ENCODE measurements at places on chromosomes 3 and 15.

GRCh38 chr3:190504354-190505125, 9.3 kb upstream of the IL1RAP start:
- DNase-seq: peak; percentile 37

GRCh38 chr15:78417754-78418630, 20.0 kb upstream of the IREB2 start:
- DNase-seq: peak; percentile 28

GRCh38 chr3:111531446-111531845, 10.6 kb upstream of the CD96 start:
- DNase-seq: no peak

DNA sequence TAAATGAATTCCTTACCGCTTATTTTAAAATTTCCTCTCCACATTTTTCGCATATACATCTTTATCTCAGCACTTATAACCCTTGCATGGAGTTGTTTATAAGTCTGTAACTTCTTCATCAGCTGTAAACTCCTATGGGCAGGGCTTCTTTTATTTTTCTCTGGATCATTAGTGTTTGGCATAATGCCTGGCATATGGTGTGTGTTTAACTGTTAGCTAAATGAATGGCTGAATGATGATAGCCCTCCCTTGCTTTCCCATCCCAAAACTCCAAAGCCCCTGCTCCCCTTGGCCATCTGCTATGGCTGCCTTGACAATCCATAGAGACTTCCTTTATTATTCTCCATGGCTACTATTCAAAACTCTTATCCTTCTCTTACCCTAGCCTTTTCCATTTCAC, 48.1 kb upstream of the SEMA6D start:
- no peak for DNase-seq

- DNase-seq: no peak
Observed at GRCh38 chr15:36877796-36878683, 222.3 kb downstream of the MEIS2 start.

DNA sequence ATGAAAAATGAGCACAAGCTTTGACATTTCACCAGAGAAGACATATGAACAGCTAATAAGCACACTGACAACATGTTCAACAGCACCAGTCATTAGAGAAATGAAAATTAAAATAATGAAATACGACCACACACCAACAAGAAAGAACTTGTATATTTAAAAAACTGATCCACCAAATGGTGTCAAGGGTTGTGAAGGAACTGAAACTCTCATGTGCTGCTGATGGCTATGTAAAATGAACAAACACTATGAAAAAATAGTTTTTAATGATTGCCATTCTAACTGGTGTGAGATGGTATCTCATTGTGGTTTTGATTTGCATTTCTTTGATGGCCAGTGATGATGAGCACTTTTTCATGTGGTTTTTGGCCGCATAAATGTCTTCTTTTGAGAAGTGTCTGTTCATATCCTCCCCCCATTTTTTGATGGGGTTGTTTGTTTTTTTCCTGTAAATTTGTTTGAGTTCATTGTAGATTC, 193.8 kb downstream of the SCAPER start:
- no peak for DNase-seq

DNA sequence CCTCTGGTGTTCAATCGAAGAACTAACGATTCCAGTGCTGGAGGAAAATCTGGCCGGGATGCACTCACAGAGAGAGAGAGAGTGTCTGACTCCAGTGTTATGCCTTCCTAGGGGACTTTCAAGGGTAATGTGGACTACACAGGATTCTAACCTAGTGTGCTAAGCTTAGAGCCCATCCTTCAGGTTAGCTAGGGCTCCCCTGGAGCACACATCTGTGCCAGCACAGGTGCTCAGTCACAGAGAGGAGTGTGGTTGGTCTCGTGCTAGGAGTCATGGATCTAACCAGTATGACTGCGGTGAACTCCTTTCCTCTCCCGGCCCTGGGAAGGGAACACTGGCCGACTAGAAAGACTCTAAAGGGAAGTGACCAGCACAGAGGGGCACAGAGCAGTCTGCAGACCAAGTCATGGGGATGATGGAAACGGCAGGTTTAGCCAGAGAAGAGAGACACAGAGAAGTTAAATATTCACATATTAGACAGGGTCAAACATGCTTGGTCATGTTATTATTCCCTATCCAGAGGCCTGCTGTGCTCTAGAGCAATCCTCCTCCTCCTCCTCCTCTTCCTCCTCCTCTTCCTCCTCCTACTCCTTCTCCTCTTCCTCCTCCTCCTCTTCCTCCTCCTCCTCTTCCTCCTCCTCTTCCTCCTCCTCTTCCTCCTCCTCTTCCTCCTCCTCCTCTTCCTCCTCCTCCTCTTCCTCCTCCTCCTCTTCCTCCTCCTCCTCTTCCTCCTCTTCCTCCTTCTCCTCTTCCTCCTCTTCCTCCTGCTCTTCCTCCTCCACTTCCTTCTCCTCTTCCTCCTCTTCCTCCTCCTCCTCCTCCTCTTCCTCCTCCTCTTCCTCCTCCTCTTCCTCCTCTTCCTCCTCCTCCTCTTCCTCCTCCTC, 280.3 kb downstream of the XXYLT1 start:
- no peak for DNase-seq

- no peak for DNase-seq
Observed at GRCh38 chr3:155519078-155519477, 225.6 kb upstream of the STRIT1 start.

GRCh38 chr3:141391991-141392316, 23.6 kb downstream of the ZBTB38 start:
- no peak for DNase-seq

DNA sequence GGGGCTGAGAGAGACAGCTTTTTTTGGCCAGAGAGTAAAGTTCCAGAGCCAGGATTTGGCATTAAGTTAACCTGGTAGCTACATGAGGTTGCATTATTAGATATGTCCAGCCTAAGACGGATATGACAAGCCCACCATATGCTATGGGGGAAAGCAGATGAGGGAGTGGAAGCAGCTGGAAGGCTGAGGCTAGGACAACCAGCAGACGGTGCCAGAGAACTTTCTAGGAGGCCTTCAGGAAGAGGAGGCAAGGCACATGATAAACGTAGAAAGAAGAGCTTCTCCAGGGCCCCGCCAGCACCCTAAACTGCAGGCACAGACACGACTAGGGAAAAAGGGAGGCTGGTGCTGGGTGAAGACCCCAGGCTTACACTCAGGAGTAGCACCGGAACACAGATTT, 87.0 kb downstream of the CTNNB1 start:
- no peak for DNase-seq

DNA sequence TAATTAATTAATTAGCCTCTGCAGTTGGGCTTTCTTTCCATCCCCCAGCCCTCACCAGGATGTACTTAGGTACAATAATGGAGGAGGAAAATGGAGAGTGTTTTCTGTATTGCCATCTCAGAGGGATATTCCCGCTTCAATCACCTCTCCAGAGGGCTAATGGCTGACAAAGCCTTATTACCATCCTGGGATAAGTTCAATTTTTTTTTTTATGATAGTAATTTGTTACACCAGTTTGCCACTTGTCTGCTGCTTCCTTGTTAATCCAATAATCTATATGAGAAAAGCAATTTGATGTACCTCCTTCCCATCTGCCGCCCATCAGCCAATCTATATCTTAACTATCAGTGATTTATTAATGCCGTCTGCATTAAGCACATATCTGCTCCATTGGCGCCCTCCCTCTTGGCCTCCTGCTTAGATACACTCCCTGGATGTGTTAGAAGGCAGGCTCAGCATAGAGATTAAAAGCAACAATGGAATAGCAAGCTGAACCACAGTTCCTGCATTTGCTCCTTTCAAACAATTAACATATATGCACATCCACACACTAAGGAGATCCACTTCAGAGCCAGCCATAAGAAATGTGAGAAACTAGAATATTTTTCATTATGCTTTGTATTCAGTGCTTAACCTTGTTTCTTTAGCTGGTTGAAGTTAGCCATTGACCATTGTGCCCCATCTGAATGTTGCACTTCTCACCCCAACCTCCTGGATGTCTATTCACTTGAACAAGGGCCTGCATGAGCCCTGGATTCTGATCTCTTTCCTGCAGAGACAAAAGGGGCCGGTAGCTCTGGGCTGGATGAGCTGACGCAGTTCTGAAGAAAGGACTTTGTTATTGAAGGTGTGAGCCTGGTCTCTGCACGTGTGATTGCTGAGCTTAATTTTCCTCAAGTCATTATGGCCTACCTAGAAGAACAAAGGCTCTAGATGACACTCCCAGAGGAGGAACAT, 237.3 kb upstream of the GAP43 start:
- no peak for DNase-seq

DNA sequence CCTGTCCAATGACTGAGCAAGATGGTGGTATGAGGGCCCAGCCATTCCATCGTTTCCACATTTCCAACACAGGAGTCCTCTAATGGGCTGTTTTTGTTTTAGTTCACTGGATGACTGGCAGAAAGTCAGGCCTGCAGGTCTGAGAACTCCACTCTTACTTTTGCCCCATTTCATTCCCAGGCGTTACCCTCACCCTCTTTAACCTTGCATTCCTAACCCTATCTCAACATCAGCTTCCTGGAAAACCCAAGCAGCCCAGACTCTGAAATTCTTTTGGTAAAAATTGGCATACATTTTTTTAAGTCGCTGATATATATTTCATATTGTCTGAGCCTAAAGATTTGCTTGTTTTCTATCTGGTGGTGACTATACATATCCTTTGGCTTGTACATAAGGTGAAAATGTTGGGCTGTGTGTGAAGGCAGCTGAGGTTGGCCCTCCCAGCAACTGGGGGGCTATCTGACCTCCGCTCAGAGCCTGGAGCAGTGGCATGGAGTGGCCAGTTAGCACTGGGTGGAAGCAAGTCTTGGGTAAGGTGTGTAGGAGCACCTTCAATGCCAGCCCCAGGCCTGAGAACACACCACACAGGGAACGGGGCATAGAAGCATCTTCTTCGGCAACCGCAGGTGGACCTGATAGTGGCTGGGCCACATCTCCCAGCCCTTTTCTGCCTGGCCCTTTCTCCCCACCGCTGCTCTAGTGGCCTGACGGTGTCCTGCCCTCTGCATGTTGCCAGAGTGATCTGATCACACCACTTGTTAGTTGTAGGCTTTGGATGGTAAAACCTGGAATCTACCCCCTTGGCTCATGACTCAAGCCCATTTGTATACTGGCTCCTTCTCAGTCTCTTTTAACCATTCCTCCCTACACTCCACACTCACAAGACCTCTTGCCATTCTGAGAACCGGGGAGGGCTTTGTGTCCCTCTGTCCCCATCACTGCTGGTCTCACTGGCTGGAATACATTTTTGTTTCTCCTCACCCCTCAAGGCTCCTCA, 50.0 kb downstream of the AMOTL2 start:
- DNase-seq: no peak

DNA sequence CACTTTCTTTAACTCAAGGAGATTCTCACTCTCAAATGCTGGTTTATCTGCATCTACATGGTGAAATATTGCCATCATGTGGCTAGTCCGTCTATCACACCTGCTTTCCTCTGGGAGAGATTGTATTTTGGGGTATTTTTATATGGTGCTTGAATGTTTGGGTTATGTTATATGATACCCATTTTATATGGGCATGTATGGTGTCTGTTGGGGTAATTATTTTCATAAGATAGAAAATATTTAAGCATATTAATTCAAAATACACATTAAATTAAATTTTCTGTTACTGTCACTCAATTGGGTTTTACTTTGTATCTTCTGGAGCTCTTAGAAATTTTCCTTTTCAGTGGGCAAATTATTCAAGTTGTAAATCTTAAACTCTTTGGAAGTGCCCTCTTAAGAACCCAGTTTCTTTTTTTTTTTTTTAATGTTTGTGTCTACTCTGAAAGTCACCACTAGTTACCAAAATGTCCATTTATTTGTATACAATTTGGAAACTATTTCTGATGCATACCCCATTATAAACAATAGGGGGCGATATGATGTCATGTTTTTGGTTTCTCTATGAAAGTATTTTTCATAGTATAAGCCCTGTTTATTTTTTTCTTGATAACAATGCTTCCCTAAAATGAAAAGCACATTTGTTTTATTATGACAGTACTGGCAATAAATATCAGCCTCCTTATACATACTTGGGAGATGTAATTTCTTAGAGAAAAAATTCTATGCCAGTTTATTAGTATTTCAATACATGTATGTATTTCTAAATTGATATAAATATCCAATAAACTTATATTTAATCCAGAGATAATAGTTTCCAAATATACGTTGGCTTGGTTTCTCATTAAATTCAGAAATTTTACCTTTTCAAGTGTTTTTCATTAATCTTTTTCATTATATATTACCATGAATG, 36.1 kb upstream of the PLSCR5 start:
- DNase-seq: no peak

GRCh38 chr15:35293353-35294130, 208.4 kb upstream of the NANOGP8 start:
- no peak for DNase-seq

GRCh38 chr15:33788906-33789540, 179.3 kb upstream of the CHRM5 start:
- no peak for DNase-seq

- DNase-seq: peak; percentile 33
Observed at GRCh38 chr3:182793663-182794454, 555 bp downstream of the ATP11B start.

- no peak for DNase-seq
Observed at GRCh38 chr15:41279535-41280283, 48.6 kb downstream of the CHP1 start.

DNA sequence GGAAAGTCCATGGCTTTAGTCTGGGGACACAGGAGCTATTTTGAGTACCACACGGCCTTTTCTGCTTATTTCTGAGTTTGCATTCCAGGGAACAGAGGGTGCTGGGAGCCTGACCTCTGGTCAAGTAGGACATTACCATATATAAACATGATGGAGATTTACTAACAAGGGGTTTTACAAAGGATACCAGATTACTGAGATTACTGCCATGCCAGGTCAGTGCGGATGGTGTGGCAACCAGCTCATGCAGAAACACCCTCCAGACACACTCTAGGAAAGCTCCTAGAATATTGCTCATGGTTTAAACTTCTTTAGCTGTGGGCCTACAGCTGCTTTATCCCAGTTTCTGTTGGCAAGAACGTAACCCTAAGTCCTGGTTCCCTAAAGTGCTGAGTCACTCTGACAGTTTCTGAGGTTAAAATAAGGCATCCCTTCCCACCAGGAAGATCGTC, 54.3 kb upstream of the AGTR1 start:
- DNase-seq: no peak

GRCh38 chr3:127342735-127343134, 54.9 kb upstream of the PRR20G start:
- DNase-seq: no peak

- no peak for DNase-seq
Observed at GRCh38 chr3:158785972-158786371, 15.9 kb upstream of the MFSD1 start.

GRCh38 chr3:155790272-155790925, 15.7 kb downstream of the C3orf33 start:
- DNase-seq: no peak

GRCh38 chr3:160106905-160107861, 118.0 kb upstream of the C3orf80 start:
- DNase-seq: no peak

Data from CD14-positive monocyte (primary cell).